Body of pancreas (tissue), 4 donors: ENCODE measurements at places on chromosomes 5 and 9. TPM values are rescaled to one million over a fixed set of nuclear protein-coding genes. Genes with fewer than 3 reads are reported as not detected.
A peak's percentile ranks its signal among the peaks of the same experiment; 100 is the strongest.

DNA sequence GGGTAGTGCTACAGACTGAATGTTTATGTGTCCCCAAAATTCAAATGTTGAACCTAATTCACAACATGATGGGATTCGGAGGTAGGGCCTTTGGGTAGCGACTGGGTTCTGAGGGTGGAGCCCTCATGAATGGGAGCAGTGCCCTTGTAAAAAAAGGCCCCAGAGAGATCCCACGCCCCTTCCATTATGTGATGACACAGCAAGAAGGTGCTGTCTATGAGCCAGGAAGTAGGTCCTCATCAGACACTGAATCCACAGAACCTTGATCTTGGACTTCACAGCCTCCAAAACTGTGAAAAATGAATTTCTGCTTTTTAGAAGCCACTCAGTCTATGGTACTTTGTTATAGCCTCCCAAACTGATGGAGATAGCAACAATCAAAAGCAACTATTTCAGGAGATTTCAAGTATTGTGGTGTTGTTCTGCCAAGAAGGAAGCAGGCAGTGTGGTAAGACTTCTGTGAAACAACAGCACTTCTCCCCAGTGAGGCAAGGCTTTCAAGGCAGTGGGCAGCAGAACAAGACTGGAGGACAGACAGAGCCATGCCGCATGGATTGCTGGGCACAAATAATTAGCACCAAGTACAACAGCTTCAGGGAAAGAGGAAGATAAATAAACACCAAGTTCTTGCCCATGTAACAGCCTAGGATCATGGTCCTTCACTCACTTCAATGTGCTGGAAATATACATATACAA, 76.1 kb downstream of the OR2K2 start:
- no peak overlapping the region for H3K4me3 ChIP-seq
- H3K36me3 ChIP-seq: no peaks in the 10 kb centered on the region
- no peak overlapping the region for H3K27ac ChIP-seq
- no peak for DNase-seq
- H3K4me1 ChIP-seq: no peaks in the 10 kb centered on the region

GRCh38 chr9:129471201-129472019, 149.5 kb downstream of the C9orf50 start:
- no peak overlapping the region for H3K27ac ChIP-seq
- no peak overlapping the region for H3K4me3 ChIP-seq
- no peaks in the 10 kb centered on the region for H3K27me3 ChIP-seq
- no peak for DNase-seq

- H3K36me3 ChIP-seq: no peaks in the 10 kb centered on the region
- DNase-seq: no peak
- H3K27ac ChIP-seq: no peak overlapping the region
- no peaks in the 10 kb centered on the region for H3K27me3 ChIP-seq
- no peaks in the 10 kb centered on the region for H3K4me1 ChIP-seq
Measured at GRCh38 chr5:88290801-88291200, 22.2 kb upstream of the TMEM161B start.

CARTPT gene
- not detected for total RNA-seq

DNA sequence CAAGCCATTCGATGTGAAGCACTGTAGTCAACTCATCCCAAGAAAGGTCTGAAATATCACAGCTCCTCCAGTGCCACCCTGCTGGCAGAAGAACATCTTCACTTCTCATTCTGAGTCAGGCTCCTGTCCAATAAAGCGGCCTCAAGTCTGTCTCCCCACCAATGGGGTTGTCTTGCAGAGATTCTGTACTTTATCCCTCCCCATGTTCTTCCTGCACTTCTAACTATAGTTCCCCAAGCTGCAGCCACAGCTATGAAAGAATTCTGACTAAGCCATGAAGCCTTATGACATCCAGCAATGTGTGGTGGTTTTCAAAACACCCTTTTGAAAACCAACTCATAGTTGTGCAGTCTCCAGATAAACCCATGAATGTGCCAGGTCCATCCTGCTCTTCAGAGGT, 6.8 kb downstream of the MACROH2A1 start:
- H3K4me1 ChIP-seq: peaks cover 25% of the 10 kb centered on the region
- peak; percentile 45 for DNase-seq
- peaks cover 6% of the 10 kb centered on the region for H3K36me3 ChIP-seq
- H3K27me3 ChIP-seq: no peaks in the 10 kb centered on the region
- no peak overlapping the region for H3K27ac ChIP-seq

PLGRKT gene
- total RNA-seq: 3.3 TPM

DNA sequence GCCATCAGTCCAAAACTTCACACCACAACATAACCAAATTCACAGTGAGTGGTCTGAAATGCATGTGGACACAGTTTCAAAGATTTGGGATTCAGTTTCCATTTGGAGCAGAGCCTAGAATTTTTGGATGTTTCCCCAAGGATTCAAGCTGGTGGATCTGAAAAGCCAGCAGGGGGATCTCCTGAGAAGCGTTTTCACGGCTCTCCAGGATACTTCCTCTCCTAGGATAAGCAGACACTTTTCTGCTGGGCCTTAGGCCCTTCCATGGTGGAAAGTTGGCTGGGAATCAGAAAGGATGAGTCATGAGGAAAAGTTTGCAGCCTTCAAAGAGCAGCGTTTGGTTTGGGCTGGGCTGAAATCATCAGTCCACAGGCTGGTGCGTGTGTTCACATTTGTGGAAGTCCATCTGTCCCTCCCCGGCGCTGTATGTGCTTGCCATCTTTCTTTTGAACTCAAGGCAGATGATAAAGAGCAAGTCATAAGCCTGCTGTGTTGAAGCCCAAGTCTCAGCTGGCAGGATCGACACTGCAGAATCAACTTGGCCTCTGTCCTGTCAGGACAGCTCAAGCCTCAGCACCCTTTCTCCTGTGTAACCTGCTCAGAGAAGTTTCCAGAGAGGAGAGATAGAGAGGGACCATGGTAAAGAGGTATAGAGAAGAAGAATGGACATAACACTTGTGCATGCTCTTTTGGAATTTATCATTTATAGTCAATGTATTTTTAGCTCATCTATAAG, 152.6 kb upstream of the MSX2 start:
- H3K27ac ChIP-seq: no peak overlapping the region
- no peak overlapping the region for H3K4me3 ChIP-seq
- H3K36me3 ChIP-seq: no peaks in the 10 kb centered on the region
- peak; percentile 26 for DNase-seq
- H3K4me1 ChIP-seq: no peaks in the 10 kb centered on the region
- no peaks in the 10 kb centered on the region for H3K27me3 ChIP-seq

GRIN3A gene
- total RNA-seq: not detected

- no peaks in the 10 kb centered on the region for H3K4me1 ChIP-seq
- H3K27me3 ChIP-seq: no peaks in the 10 kb centered on the region
- no peak overlapping the region for H3K27ac ChIP-seq
- H3K4me3 ChIP-seq: no peak overlapping the region
- DNase-seq: no peak
Measured at GRCh38 chr5:143636931-143637528, 174.9 kb upstream of the HMHB1 start.

GRCh38 chr9:136074706-136075105, 20.4 kb downstream of the NACC2 start:
- no peak overlapping the region for H3K27ac ChIP-seq
- no peaks in the 10 kb centered on the region for H3K27me3 ChIP-seq

DNA sequence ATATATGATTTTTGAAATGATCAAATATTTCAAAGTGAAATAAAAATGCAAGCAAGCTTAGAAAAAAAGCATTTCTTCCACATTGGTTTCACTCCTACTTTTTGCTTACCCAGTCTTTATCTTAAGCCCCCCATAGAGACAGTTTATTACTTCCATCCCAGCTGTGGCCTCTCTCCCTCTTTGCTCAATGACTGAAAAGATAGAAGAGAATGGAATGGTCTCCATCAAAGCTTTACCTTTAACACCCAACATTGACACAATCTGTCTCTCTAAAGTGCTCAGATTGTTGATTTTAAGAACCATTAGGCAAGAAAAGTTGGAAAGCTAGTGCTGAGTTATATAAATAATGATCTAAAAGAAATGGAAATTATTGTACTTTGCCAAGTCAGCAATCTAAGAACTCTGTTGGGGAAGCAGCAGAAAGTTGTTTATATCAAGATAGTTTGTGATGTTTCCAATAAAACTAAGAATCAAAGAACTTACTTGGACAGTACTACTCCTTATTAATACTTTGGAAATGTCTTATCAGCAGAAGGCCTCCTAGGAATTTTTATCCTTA, 277.5 kb upstream of the NREP start:
- H3K36me3 ChIP-seq: no peaks in the 10 kb centered on the region
- no peaks in the 10 kb centered on the region for H3K27me3 ChIP-seq
- no peak overlapping the region for H3K27ac ChIP-seq
- H3K4me1 ChIP-seq: no peaks in the 10 kb centered on the region

DNA sequence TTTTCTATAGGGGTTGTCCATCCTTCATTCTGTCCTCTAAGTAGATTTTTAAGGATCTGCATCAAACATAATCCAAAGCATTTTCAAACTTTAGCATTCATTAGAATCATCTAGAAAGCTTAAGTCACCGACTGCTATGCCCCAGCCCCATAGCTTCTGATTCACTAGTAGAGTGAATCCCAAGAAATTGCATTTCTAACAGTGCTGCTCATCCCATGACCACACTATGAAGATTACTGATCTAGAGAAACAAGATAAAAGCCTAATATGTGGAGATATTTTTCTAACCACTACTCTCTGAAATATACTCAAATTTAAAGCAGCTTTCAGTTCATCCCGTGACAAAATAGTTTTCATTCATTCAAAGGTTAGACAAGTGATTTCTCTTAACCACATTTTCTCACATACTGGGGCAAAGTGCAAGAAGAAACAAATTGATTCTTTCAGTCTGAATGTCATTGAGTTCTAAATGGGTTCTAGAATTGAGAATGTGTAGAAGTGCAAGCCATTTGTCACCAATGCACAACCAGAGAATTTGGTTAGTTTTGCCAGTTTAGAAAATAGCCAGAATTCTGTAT, 286.9 kb upstream of the CD180 start:
- H3K27me3 ChIP-seq: no peaks in the 10 kb centered on the region
- H3K36me3 ChIP-seq: no peaks in the 10 kb centered on the region
- no peak overlapping the region for H3K27ac ChIP-seq
- no peak for DNase-seq
- no peak overlapping the region for H3K4me3 ChIP-seq
